Activated CD4-positive, CD25-positive, alpha-beta regulatory T cell treated with anti-CD3 and anti-CD28 coated beads, Interleukin-2, amount 50 U/mL, for 24 hours (primary cell): ENCODE measurements at places on chromosomes 11 and 22.

DNA sequence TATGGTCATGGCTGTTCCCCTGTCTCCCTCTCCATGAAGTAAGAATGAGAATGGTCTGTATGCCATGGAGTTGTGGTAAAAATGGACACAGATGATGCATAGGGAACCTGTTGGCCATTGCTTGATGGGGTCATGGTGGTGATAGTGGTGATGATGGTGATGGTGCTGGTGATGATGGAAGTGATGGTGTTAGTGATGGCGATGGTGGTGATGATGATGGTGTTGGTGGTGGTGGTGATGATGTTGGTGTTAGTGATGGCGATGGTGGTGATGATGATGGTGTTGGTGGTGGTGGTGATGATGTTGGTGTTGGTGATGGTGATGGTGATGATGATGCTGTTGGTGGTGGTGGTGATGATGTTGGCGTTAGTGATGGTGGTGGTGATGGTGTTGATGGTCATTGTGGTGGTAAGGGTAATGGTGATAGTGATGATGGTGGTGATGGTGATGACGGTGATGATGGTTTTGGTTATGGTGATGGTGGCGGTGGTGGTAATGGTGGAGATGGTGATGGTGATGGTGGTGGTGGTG lies 5.1 kb upstream of the CACNA1I start:
- no peak for ATAC-seq

DNA sequence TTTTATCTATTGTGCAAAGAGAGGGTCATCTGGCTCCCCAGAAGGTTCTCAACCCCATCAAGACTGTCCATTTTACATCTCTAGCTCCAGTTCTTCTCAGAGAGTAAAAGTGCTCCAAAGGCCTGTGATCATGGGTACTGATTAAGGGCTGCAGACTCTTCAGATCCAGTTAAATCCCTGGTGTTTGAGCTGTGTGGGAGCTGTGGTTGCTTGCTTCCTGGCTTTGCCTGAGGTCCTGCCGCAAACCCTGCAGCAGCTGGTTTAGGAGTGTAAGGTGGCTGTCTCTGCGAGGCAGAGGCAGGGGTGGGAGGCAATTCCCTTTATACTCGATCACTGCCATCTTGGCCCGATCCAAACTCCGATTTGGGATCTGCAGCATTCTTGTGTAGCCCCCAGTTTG lies 1.2 kb downstream of the MRPL17 start:
- no peak for ATAC-seq

GRCh38 chr22:19855504-19856409 lies 1.1 kb upstream of the GNB1L start:
- ATAC-seq, result peak; percentile 30

DNA sequence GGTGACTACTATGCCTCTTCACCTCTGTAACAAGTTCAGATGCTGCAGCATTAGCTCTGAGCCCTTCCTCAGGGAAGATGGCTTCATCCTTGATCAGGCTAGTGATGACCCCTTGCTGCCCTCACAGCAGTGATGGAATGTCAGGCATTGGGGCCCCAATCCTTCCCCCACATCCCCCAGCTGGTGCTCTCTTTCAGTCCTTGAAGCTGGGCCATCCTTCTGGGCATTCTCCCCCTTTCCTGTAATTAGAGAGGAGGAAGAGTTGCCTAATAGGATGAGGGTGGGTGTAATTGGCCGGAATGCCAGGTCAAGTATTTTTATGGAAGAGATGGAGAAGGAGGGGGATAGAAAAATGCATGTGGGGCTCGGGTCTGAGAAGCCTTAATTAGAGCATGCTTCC lies 62.6 kb downstream of the TRAF6 start:
- ATAC-seq, result no peak

- no peak for ATAC-seq
These were observed 55.8 kb downstream of the SMIM38 start for GRCh38 chr11:69211540-69211919.

DNA sequence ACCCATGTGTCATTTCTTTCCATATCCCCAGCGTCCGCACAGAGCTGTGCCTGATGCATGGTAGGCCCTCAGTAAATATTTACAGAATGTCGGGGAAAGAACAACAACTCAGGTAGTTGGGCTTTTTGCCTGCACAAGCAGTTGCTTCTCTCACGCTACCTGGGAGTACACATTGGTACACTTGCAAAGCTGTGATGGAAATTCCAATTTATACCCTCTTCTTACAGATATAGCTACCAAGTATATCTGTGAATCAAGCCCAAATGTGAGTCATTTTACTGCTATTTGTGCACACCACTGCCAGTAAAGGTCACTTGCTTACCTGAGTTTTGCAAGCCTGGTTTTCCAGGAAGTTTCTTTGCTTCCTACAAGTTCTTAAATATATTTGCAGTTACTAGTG lies 333.0 kb upstream of the NARS2 start:
- ATAC-seq, result no peak

DNA sequence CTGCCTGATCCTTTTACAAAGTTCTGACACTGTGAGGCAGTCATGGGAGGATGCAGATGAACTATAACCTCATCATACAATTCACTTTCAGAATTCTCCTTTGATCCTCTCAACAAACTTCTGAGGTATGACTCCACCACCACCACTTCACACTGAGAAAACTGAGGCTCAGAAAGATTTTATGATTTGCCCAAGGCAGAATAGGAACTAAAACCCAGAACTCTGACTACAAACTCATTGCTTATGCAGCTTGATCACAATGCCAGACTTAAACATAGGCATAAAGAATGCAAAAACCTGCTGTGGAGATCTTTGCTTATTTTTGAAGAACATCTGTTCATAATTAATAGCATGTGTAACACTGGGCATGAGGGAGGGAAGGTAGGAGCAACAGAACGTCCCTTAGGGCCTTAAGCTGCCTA lies 20.4 kb downstream of the FAM168A start:
- peak; percentile 41 for ATAC-seq

DNA sequence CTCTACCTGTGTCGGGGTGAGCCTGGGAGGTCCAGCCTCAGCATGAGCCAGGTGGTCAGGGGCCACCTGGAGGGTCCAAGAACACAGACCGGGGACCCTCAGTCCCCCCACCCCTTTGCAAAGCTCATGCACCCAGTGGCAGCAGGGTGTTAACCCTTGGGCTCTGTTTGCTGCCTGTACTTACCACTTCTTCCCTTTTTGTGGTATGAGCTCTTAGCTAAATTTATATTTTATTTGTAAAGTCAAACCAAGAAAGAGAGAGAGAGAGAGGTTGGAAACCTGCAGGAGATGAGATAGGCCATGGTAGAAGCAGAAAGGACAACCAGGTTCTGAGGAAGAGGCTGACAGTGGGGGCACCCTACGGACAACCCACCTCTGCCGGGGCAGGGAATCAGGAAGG lies 29.9 kb downstream of the IL10RA start:
- ATAC-seq, result no peak

- ATAC-seq, result no peak
These were observed 45.3 kb upstream of the CD82 start for GRCh38 chr11:44519989-44520737.

DNA sequence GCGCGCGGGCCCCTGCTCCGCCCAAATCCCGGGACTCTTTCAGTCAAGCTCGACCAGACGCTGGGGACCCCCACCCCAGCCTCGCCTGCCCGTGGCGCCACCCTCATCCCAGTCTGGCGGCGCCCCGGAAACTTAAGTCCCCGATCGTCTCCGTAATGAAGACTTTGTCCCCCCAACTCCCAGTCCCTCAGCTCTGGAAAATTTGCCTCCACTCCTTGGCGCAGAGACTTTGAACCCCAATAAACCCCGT lies 348 bp downstream of the PLCB3 start:
- no peak for ATAC-seq

- ATAC-seq, result no peak
These were observed 39.1 kb downstream of the B3GAT1 start for GRCh38 chr11:134372961-134373360.

GRCh38 chr11:111921541-111922230 lies 3.0 kb downstream of the C11orf52 start:
- no peak for ATAC-seq

- ATAC-seq, result peak; percentile 44
These were observed 122.2 kb downstream of the ST3GAL4 start for GRCh38 chr11:126477535-126478305.

GRCh38 chr11:134555510-134555909 lies 143.5 kb upstream of the B3GAT1 start:
- no peak for ATAC-seq

- no peak for ATAC-seq
These were observed 45.2 kb downstream of the MYEOV start for GRCh38 chr11:69339041-69339733.

GRCh38 chr22:22748297-22748743 lies 103.9 kb downstream of the GGTLC2 start:
- ATAC-seq, result peak; percentile 53

DNA sequence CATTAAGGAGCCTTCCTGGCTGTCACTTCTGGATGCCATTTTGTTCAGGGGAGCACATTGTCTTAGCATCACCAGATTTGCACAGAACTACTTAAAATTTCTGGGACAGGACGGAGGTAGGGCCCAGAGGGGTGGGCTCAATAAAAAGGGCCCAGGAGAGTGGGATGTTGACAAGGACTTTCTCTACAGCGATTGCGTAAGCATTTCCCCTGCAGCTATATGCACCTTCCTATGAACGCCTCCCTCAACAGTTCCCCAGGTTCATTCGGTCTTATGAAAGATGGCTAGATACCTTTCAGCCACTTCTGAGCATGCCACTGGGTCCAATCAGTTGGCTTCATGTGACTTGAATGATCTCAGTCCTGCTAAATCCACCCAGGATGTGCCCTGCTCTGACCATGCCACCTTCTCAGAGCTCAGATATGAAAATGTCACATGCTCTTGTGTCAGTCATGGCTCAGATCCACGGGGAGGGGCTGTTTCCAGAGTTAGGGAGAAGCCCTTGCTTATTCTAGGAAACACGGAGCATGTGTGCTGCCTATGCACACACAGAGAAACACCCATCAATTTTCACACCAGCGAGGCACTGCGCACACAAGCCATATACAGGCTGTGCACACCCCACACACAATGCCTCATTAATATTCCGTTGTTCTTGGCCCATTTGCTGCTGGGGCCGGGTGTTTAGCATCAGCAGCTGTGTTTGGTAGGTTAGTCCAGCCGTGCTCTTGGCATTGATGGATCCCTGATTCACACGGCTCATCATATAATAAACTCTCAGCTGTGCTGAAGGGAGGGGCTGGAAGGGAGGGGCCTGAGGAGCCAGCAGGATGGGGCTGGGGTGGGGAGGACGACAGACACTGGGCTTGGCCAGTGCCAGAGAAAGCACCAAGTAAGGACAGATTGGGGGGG lies 52.5 kb upstream of the NNMT start:
- ATAC-seq, result no peak

DNA sequence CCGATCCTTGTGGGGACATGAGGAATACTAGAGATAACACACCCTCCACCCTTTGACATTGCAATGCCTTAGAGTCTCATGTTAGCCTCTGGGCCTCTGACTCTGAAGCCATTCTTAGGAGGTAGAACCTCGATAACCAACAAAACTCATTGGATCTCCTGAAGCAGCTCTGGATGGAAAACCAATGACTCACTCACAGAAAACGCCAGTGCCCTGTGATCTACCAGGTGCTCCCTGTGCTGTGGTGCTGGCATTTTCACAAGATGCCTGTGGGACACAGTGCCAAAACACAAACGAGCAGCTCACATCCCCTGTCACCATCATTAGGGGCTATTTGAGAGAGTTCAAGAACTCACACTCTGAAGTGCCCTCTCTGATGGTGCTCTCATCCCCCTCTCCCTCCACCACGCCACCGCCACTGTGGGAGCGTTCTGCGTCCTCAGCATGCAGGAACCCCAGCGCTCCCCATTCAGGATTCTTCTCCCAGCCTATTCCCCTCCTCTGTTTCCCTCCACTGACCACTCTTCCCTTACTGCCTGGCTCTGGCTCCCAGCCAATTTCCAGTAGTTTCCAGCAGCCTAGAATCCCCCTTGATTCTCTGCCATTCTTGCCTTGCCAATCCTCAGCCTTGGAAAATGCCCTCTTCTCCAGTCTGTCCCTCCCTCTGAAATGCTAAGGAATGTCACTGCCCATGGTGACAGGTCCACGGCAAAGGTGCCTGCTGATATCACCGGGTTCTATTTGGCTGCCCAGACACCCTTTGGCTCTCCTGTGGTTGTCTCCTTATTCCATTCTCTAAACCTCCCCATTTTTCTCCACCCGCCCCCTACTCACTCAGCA lies 4.7 kb upstream of the POLD4 start:
- no peak for ATAC-seq

GRCh38 chr11:35365961-35366360 lies 53.4 kb downstream of the SLC1A2 start:
- no peak for ATAC-seq

DNA sequence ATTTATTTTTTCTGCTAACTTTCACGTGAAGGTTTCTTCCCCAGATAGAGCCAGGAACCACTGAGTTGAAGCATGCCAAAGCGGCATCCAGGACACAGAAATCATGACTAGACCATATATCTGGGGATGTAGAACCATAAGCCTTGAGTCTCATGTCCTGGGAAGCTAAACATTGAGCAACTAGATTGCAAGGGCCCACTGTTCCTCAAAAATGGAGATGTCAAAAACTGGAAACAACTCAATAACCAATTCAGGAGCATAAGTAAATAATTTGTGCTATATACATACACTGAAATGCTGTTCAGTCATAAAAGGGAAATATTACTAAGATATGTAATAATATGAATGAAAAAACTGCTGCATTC lies 29.0 kb upstream of the CARD16 start:
- ATAC-seq, result no peak

DNA sequence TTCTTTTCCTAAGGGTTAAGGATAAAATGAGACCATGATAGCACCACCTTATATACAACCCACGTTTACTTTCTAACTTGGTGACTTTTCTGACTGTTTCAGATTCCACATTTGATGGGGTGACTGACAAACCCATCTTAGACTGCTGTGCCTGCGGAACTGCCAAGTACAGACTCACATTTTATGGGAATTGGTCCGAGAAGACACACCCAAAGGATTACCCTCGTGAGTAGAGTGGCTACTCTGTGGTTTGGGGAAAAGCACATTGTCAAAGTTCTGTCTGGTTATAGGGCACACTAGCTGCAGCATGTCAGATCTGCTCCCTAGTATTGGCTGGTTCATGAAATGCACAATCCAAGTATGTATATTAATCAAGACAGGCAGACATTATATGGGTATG lies 117.3 kb downstream of the SPON1 start:
- ATAC-seq, result no peak
